ENCODE measurements at places on chromosomes 1 and 21.
A peak's percentile ranks its signal among the peaks of the same experiment; 100 is the strongest.

GRCh38 chr1:42081475-42081874, 71.7 kb upstream of the GUCA2B start:
- DNase-seq = peak; percentile 53

DNA sequence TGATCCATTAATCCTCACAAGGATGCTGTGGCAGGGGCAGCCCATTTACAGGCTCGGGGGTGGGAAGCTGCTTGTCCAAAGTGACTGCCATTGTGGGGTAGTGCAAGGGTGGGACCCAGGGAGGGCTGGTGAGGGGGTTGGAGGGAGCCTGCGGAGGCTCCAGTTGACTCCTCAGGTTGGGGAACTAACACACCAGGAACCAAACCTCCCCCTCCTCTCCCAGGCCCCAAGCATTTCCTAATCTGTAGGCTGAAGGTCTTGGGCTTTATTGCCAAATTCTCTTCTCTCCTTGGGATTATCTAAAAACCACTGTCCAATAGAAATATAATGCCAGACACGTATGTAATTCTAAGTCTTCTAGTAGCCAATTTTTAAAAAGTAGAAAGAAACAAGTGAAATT, 18.2 kb downstream of the IKBKE start:
- DNase-seq = no peak

- DNase-seq = no peak
These were observed 6.7 kb downstream of the LSS start for GRCh38 chr21:46221664-46222435.

- DNase-seq = no peak
These were observed 74.6 kb upstream of the KCND3 start for GRCh38 chr1:112063781-112064728.

DNA sequence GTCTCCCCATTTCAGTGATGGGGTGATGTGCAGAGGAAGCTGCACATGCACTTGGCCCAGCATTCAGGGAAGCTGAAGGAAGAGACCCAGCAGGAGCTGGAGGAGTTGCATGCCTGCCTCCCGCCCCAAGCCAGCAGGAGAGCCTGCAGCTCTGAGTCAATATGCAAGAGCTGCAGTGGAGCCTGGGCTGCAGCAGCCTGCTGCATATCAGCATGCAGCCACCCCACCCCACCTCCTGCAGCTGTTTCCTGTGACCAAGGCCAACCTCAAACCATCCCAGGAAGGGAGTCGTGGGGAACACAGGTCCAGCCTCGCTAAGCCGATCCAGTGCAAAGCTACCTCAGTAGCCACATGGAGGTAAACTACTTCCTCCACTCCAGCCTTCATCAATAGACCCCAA, 18.9 kb downstream of the AGT start:
- DNase-seq = no peak

DNA sequence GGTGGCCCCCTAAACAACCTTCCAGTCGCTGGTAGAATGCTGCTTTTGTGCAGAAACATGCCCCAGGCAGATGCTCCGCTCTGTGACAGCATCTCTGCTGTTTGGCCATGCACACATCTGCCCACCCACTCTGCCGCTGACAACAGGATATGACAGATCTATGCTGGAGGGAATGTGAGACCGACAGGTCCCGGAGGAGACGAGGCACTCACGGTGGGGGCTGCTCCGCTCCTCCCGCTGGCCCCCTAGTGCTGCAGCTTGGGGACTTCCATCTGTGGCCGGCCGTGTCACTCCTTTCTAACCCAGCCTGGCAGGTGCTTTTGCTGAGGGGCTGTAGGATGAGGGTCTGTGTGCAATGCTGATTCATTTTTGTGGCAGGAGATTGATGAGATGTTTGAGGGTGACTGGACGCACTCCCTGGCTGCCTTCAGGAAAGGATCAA, 49.1 kb upstream of the DMRTB1 start:
- DNase-seq = no peak

- no peak for DNase-seq
These were observed 497.0 kb upstream of the USP24 start for GRCh38 chr1:55712148-55712547.

DNA sequence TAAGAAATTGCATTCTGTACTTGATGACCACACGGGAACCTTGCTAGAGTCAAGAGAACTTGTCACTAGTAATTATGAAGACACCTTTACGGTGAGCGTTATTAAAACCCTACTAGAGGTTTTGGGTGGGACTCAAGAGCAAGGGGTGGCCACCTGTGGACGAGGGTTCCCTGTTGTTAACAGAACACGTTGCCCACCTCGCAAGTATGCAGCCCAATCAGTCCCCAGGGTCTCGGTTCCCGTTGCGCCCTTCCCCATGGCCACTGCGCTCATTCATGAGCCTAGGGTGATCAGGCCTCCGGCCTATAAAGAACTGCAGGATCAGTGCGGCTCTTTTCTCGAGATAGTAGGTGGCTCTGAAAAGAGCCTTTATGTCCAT, 30.2 kb upstream of the RNF187 start:
- DNase-seq = no peak

GRCh38 chr1:33758698-33759097, 105.2 kb upstream of the HMGB4 start:
- DNase-seq = peak; percentile 10

GRCh38 chr1:227161470-227161869, 156.8 kb downstream of the CDC42BPA start:
- no peak for DNase-seq

DNA sequence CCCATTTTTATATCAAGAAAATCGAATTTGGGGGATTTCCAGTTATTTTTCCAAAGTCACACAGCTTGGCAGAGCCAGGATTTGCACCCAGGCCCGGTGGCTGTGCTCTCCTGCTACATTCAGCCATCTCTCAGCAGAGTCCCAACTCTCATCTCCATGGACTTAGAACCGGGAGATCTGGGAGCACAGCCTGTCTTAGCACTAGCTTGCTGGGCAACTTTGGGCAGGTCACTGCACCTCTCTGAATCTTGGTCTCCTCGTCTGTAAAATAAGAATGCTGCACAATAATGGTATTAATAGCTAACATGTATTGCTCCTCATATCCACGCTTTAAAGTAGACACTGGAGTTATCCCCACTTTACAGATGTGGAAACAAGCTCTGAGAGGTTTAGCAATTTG, 47.8 kb upstream of the PAX7 start:
- DNase-seq = no peak

GRCh38 chr1:19811206-19811851, 3.8 kb downstream of the RNF186 start:
- no peak for DNase-seq

DNA sequence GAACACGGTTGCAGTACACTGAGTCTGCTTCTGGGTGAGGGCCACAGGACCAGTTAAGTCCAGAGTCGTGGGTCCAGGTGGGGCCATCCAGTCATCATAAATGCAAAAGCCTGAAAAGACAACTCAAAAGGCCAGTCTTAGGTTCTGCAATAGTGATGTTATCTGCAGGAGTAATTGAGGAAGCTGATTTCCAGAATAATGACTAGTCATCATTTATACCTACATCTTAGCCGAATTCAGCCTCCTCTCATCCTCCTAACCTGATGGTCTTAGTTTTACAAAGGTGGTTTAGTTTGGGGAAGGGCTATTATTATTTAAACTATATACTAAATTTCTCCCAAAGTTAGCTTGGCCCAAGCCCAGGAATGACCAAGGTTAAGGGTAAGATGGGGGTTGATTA, 23.5 kb upstream of the SLC5A9 start:
- DNase-seq = no peak

DNA sequence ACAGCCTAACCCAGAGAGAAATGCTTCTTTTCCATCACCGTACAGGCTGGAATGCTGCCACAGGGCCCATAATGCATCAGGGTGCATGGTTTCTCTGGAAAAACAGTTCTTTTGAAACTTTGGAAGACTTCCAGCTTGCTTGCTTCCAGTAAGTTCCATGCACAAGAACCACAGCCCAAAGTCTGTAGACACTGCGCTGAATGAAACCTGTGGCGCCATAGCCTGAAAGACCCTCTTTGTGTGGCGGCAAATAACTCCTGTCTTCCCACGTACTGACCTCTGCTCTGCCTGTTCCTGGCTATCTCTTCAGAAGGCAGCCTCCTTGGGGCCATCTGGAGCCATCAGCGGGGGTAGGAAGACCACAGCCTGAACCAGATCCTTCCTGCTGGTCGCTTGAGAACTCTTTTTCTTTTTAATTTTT, 15.1 kb downstream of the MIIP start:
- DNase-seq = no peak

DNA sequence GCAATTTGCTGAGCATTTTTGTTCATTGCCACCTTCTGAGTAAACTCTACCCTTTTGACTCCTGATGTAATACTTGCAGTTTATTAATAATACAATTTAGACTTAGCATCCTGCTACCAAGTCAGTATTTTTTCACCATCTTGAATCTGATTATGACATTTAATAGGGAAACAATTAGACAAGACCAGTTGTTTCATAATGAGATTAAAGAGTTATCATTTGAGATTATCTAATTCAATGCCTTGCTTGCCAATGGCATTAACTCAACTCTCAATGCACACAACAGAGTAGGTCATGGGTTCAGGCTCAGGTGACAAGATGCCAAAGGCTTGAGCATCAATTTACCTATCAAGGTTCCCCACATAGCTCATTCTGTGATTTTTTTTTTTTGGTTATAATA, 488.4 kb downstream of the DISC1 start:
- no peak for DNase-seq

DNA sequence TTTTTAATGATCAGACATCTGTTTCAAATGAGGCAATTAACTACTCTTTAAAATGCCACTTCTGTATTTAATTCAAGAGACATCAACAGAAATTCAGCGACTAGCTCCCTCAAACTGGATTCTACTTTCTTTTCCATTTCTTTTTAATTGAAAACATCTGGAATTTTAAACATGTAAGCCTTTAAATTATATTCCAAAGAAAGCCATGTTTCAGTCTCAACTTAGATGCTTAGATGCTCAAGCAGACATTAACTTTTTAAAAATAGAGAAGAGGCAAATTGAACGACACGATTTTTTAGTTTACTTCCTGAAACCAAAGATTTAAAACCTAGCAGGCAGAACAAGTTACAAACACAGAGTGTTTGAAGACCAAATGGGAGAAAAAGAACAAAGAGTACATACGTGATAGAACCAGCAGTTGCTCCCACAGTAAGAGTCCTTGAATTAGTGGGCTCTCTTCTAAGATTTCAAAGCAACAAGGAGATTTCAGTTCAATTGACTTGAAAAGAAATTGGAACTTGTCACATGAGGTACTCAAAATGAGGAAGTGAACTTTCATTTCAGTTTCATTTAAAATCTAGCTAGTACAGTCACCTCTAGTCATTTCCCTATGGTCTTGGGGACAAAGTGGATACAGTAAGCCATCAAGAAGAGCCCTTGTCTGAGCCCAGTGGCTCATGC, at the start of gene CTSS:
Gene CTSS (minus strand): TSS at position 483 of the 681 bp plus-strand sequence. CDS start 1,015 bp downstream, outside the sequence.
- no peak for DNase-seq

GRCh38 chr1:156417401-156418020, 48.5 kb downstream of the RHBG start:
- no peak for DNase-seq

DNA sequence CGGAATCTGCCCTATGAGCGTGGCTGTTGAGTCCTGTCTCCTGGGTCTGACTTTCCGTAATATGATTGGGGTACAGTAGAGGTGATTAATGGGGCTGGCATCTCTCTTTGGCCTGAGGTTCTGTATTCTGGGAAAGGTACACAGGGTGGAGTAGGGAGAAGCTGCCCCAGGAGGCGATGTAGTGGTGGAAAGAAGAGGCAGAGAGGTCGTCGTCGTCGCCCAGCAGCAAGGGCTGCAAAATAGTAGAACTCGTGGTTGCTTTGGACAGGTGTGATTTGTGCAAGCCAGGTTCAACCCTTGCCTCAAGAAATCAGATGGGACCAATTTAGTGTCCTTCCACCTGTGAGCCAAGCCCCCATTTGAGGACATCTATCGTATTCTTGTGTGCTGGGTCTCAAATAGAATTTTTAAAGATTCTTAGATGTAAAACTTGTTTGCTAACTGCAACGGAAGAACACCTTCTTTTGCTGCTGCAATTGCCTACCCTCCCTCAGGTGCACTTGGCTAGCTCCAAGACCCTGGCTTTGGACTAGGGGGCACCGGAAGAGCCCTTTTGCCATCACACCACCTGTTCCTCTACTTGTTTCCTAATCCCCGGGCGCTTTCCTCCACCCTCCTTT, 1.3 kb upstream of the HMGN2 start:
- DNase-seq = no peak

DNA sequence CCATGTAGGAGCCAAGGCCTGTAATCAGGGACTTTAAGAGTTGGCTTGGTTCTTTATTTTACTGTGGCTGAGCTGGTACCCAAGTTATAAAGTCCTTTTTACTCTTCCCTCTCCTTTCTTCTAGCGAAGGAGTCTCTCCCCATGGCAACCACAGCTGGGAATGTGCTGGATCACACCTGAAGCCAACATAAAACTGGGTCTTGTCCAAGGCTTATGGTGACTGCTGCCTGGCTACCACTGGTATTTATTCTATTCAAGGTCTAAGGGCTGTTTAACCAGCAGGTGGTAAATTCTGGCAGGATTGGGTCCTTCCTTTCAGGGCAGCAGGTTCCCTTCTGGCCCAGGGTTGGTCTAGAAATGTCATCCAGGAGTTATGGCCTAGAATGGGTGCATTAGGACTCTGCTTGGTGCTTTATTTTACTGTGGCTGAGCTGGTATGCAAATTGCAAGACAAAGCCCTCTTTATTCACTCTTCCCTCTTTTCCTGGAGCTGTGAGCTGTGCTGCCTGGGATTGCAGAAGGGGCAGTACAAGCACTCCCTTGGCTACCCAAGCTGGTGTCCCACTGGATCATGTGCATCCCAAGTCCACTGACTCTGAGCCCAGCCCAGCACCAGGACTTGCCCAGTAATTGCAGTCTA, 26.6 kb downstream of the SLC22A15 start:
- DNase-seq = peak; percentile 52

DNA sequence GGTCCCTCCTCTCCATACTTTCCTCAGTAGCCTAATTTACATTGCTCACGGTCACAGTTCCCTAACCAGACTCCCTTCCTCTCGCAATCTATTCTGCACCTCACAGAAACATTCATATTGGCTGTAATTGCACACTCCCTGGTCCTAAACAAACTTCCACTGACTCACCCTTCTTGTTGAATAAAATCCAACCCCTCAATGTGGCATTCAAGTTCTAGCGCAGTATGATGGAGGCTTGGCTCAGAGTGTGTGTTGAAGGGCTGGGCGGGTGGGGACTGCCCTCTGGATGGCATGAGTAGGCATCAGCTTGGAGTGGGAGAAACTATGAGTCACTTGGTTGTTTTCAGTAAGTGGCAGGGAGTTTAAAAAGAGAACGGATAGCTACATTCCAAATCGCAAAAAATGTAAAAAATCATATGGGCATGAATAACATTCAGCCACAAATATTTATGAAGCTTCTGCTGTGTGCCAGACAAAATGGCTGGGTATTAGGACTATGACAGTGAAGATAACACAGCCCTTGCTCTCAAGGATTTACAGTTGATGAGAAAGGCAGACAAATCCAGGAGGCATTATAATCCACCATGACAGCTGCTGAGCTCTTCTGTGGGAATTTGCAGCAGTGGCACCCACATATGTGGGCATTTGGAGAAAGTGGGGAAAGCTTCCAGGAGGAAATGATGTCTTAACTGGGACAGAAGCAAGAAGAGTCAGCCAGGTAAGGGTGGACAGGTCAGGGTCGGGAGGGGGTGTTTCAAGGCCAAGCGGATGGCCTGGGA, 42.2 kb upstream of the LYST start:
- no peak for DNase-seq

GRCh38 chr1:204842892-204843291, 27.8 kb upstream of the NFASC start:
- DNase-seq = peak; percentile 34
